ENCODE measurements at places on chromosomes 2 and 18. TPM values are rescaled to one million over a fixed set of nuclear protein-coding genes. Genes with fewer than 3 reads are reported as not detected.

Gene FN1
- 217 TPM for total RNA-seq

- no peak for DNase-seq
These were observed 18.1 kb upstream of the PGAP1 start for GRCh38 chr2:196944570-196944969.

DNA sequence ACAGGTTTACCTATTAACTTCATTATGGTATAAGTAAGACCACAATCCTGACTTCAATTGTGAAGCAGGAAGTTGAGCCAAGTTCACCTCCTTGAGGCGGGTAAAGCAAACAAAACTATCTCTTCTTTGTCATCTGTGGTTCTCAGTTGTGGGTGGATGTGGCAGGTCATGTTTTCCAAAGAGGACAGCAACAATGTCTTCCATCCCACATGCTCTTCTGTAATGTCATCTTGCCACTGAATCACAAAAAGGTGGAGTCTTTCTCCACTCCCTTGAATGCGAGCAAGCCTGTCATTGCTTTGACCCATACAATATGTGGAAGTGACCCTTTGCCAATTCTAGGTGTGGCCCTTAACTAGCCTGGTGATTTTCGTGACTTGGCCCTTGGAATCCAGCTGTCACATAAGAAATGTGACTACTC is 98.7 kb downstream of the GRB14 start:
- DNase-seq: no peak

- no peak for DNase-seq
These were observed 24.3 kb upstream of the STAT1 start for GRCh38 chr2:191038241-191038725.

GRCh38 chr2:111165084-111165483 is 44.4 kb downstream of the BCL2L11 start:
- no peak for DNase-seq

DNA sequence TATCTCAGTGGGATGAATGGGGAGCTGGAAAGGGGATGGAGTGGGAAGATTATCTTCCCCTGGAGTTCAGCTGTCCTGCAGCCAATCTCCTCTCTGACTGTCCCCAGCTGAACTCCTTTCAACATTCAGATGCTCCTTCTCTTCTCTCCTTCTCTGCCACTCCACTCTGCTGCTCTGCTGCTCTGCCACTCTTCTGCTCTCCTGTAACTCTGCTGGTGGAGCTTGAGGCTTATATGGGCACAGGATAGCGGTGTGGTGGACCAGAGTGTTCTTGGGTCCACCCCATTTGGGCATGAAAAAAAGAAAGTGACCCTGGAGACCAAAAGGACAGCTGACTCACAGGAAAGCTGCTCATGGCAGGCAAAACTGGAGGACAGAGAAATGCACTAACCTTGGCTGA is 26.6 kb downstream of the FAHD2B start:
- no peak for DNase-seq

DNA sequence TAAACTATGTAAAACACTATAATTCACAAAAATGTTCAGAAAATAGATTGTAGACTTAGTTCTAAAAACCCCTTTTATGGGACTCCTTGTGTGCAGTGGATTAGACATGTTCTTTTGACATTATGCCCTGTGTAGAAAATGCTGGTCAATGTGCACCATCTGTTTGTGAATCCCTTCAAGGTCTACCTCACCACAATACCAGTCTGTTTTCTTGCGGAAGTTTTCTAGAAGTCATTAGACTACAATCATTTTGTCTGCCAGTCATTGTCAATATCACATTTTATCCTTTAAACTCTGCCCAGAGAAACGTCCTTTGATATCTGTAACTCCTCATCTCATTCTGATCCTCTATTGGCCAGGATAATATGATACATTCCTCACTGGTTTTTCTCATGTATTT is 7.8 kb downstream of the ITGA4 start:
- no peak for DNase-seq
